Immature natural killer cell (primary cell): ENCODE measurements at places on chromosomes 7 and 10.

DNA sequence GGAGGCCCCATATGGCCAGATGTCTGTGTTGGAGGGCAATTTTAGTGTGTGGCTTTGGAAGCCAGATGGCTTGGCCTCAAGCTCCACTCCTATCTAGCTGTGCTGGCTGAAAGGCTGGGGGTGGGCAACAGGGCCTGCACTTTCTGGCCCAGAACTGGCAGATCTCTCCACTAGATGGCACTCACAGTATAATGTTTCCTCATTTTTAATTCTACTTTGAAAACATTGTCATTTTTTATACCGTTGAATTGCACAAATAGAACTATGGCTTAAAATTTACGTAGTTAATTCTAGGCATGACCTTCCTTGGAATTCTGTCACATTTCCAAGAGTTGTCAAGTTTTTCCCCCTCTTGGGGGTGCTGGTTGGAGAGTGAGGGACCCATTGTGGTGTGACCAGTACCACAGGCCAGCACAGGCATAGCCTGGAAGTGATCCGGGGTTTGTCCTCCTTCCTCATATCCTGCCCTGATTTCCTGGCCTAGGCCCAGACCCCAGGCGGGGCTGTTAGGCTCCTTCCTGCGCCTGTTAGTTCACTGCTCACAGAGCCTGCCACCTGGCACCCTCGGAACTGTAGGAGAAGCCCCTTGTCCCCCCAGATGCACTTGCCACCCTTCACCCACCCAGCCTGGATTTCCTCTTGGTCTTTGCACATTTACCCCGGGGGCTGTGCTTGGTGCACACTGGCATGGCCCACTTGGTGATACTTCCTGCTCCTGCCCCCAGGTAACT lies 52.8 kb downstream of the ARHGAP22 start:
- peak; percentile 6 for DNase-seq

DNA sequence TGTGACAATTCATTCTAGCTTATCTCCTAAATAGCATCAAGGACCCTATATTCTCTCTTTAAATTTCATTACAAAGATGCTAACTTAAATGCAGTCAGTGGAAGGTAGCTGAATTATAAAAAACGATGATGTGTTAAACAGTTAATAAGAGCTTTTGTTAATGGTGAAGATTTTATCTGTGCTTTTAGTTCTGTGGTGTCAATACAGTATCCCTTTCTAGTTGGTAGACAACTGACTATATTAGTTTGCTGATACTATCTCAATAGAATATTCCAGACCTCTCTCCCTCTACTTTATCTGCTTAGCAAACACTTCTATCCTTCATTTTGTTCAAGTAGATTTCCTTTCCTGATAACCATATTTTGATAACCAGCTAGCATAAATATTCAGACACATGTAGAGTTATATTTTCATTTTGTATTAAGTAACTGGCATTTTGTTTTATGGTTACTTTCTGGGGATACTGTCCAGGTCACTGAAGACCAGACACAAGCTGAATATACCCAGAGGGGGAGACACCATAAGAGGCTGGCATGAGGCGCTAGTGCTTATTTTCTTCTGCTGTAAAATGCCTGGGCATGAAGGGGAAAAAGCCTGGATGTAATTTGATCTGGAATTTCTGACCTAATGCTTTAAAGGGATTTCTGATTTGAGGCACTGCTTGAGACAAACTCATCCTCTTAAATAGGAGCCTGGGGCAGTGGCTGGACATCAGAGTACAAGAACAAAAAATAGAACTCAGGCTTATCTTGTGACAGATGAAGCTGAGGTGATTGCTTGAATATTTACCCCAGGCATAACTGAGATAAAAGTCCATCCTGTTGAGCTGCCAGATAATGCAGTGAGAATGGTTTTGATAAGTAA lies 197.5 kb downstream of the MALRD1 start:
- no peak for DNase-seq

- no peak for DNase-seq
These were observed 797 bp upstream of the STMP1 start for GRCh38 chr7:135661311-135662122.

GRCh38 chr10:4280461-4281189 lies 495.6 kb upstream of the KLF6 start:
- DNase-seq, result no peak

GRCh38 chr10:35789996-35790395 lies 147.9 kb upstream of the FZD8 start:
- DNase-seq, result no peak

- DNase-seq, result no peak
These were observed 20.6 kb downstream of the TMEM273 start for GRCh38 chr10:49167425-49168170.

GRCh38 chr7:17659126-17659525 lies 281.2 kb downstream of the SNX13 start:
- DNase-seq, result no peak

DNA sequence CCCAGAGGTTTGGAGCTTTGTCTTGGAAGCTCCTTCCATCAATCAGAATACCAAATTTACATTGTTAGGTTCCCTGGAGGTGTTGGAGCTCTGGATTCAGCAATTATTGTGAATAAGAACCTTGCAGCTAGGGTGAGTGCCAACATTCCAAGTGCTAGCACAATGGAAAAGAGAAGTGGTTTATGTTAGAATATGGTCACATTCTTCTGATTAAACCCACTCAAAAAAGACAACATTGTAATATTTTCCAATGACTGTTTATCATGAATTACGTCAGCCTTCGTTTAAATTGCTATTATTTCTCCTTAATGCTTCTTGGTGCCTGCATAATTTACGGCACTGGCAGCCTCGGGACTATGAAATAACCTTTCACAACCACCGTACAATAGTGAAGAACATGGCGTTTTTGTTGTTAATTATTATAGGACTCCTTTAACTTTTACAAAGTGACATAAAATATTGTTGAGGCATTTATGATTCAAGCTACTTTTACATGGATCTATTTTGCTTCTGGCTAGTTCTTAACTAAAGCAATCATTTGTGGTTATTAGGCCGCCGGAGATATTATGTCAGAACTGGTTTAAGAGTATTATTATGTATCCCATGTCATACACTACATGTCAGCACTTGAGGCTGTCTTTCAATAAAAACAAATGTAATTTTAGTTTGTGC lies 117.7 kb downstream of the ARID5B start:
- no peak for DNase-seq

DNA sequence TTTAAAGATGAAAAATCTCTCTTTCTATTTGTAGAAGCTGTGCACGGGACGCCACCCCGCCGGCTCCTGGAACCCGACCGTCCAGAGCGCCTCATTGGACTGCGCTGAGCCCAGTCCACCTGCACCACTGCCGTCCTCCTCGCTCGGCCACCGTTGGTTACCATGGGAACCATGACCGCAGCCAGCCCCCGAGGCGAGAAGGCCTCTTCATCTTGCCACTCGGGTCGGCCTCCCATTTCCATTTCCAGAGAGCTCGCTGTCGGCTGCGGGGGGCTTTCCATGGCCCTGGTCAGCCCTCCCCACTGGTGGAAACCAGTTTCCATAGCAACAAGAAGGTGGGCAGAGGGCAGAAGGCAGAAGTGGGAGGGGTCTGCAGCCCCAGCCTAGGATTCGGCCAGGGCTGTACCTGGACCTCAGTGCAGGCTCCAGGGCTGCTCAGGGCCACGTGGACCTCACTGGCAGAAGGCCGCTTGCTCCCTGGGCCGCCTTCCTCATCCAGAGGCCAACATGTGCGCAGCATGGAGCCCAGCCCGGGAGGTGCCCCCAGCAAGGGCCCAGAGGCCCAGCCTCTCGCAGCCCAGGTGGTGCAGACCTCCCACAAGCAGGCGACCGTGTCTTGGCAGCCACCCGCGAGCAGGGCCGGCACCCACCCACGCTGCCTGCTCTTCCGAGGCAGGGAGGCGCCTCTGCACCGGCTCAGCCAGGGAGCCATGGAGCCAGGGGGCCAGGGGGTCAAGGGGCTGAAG lies 283.5 kb upstream of the PPP2R2D start:
- no peak for DNase-seq

DNA sequence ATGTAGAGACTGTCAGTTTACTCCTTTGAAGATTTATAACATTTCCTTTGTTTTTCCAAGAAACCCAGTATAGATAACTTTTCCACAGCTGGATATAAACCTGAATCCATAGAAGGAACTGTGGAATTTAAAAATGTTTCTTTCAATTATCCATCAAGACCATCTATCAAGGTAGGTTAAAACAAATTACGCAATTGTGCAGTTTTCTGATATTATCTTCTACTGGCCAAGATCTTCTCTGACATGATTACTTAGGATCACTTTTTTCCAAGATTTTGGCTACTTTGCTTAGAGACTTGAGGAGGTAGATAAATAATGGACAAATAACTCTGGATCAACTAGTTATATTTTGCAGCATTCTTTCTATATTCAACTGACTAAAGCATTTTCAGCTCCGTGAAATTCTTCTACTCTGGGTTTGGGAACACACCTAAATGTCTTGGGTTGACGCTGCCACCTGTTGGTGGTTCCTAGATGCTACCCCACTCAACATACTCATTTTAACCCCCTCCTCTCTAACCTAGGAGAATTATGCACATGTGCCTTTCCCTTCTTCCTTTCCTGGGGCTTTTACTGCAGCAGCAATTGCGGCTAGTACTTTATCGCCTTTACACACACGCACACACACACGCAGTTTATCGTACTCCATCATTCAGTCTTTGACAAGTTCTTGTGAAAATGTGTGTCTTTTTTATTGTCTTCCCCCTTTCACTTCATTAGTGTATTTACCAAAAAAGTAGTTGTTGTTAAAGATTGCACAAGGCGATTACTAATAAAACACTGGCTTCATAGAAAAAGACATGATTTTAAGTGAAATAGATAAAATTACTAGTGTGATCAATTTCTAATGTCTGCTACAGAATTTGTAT lies 32.7 kb downstream of the ABCB5 start:
- no peak for DNase-seq

GRCh38 chr7:117759950-117760640 lies 113.1 kb downstream of the CTTNBP2 start:
- DNase-seq, result no peak

- no peak for DNase-seq
These were observed 277.0 kb downstream of the MALRD1 start for GRCh38 chr10:19325581-19325980.

DNA sequence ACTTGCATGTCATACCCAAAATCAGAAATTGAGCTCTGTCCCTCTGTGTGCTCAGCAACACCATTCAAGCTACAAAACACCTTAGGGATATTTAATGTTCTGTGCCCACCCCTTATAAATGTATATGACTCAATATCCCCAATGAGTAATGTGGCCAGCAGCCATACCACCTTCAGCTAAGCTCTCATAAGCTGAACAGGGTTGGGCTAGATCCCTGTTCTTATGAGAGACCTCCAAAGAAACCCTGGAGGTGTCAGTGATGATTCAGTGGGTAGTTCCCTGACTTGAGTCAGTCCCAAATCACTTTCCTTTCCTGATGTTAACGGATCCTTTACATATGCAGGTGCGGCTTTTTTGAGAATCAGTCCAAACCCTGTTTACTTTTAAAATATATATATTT lies 253.8 kb downstream of the CREB5 start:
- no peak for DNase-seq

GRCh38 chr10:96765406-96766240 lies 45.3 kb upstream of the PIK3AP1 start:
- DNase-seq, result peak; percentile 71

GRCh38 chr10:70500368-70500767 lies 21.8 kb downstream of the PALD1 start:
- no peak for DNase-seq

GRCh38 chr7:4707980-4708411 lies 25.9 kb downstream of the FOXK1 start:
- no peak for DNase-seq

- DNase-seq, result peak; percentile 46
These were observed 256.4 kb downstream of the CAMK1D start for GRCh38 chr10:12605580-12606405.

DNA sequence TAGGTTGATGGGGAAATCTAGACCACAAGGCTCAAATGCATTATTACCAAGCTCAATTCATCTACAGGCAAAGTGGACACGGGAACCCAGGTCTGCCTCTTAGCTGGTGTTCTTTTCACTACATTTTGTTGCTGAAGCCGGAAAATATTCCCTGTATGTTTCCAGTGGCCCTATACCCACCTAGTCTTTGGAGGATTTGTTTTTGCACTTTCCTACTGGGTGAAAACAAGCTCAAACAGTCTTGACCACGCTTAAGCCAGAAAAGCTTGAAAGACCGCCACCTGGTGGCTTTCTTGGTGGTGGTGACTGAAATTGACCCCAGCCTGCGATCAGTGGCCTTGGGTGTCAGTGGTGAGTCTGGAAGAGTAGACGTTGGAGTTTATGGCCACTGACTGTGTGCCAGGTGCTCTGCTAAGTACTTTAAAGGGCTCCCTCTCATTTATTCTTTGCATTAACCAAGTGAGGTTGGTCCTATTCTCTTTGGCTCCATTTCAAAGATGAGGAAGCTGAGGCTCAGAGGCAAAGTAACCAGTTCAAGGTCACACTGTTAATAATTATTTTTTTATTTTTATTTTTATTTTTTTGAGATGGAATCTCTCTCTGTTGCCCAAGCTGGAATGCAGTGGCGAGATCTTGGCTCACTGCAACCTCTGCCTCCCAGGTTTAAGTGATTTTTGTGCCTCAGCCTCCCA lies 11.1 kb upstream of the CRTAC1 start:
- DNase-seq, result peak; percentile 36

GRCh38 chr10:11560076-11560709 lies 51.3 kb downstream of the USP6NL start:
- no peak for DNase-seq

DNA sequence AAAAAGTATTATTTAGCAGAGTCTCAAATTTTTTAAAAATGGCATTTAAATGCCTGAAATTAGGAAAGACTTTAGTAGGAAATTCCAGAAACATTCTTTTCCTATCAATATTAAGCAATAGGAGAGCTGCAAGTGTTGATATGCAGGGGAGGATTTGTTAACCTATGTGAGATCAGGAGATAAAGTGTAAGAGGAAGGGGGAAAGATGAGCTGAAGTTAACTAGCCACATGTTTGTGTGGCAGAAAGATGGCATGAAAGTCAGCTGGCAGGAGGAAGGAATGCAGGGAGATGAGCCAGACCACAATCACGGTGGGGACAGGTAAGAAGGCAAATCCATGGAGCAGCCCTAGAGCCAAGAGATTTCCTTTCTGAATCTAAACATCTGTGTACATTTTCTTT lies 303.6 kb downstream of the MAGI2 start:
- DNase-seq, result no peak

DNA sequence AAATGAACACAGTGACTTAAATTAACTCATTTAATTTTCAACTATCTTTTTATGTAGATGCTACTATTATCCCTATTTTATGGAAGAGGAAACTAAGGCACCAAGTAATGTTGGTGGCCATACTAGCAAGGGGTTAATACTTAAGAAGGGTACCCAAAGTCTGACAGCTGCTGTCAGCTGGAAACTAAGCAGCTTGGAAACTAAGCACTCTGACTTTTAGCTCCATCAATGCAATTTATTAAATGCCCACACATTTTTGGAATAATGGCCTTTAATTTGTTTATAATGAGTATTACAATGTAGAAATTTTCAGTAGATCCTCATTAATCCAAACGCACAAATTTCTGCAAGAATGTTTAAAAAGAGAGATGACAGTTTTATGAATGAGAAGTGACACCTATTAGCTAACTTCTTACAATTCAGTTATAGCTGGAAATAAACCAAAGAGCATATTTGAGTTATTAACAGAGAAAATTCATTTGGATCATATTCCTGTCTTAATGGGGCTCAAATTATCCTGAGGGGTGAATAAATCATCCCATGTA lies 483.1 kb upstream of the MBL2 start:
- DNase-seq, result no peak

GRCh38 chr10:50613150-50613549 lies 10.6 kb downstream of the SGMS1 start:
- DNase-seq, result no peak

GRCh38 chr10:92569071-92569470 lies 4.8 kb downstream of the IDE start:
- DNase-seq, result no peak
